ENCODE measurements at places on chromosomes 4 and X.

DNA sequence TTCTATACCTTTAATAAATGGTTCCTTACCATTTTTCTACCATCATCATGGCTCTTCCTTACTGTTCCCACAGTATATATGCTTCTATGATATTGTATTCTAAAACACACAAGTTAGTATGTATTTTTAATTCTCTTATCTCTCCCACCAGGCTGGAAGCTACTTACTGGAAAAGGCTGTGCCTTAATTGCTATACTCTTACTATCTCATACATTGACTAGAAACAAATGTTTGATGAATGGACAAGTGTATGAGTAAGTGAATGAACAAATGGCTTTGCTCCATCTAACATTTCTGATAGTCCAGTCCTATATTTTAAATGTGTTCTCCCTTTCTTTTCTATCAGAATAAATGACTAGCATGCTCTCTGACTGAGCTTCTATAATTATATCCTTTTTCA, 320.8 kb upstream of the RASGEF1B start:
- DNase-seq: no peak

GRCh38 chrX:112874614-112875013, 34.0 kb upstream of the AMOT start:
- peak; percentile 48 for DNase-seq

GRCh38 chrX:123905332-123905731, 45.5 kb downstream of the XIAP start:
- DNase-seq: no peak

- no peak for DNase-seq
Measured at GRCh38 chr4:2866891-2867290, 23.2 kb downstream of the ADD1 start.

- no peak for DNase-seq
Measured at GRCh38 chr4:158111241-158111640, 61.6 kb downstream of the GASK1B start.

DNA sequence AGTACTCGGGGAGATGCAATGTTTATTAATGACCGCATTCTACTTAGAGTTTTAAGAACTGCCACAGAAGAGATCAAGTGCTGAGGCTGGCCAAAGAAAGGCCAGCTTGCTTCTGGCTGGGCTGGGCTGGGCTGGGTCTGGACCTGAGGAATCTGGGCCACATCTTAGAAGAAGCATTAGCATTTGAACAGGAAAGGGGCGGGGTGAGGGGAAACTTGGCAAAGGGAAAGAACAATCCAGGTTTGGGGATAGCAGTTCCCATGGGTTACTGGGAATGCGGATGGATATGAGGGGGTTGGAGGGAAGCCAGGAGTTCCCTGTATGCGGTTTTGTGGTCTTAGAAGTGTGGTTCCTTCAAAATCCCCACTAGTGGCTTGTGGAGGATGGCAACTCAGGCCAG, 83.3 kb downstream of the CLDN34 start:
- no peak for DNase-seq

- DNase-seq: peak; percentile 47
Measured at GRCh38 chr4:110198435-110199416, at the start of gene ELOVL6. ELOVL6 (minus strand) TSS chr4:110198615; CDS start chr4:110198335, 280 bp downstream.

DNA sequence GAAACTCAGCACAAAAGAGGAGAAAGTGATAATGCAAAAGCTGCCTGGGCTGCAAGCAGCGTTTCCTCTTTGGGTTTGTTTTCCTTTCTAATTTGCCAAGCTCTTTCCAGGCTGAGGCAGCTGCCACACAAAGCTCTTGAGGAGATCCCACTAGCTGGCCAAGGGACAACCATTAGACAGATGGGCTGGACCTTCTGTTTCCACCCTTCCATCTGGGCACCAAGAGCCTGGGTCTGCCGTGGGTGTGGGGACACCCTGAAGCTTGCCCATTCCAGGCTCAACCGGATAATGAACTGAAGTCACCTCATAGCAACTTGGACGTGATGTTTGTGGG, 194.6 kb upstream of the C1QTNF7 start:
- no peak for DNase-seq

DNA sequence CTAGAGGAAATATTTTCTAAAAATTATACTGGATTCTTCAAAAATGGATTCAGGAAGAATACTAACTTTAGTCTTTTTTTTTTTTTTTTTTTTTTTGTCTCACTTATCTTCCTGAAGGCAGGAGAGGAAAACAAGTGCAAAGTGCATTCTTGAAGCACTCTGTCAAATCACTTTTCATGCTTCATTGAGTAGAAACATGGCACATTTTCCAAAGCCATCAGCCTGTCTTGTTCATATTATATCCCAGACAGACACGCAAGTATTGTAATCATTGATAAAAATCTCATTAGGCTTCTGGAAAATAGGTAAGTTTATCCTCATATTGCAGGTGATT, 1.2 kb downstream of the BBS12 start:
- DNase-seq: no peak
